ENCODE measurements at places on chromosomes 6 and 20.

DNA sequence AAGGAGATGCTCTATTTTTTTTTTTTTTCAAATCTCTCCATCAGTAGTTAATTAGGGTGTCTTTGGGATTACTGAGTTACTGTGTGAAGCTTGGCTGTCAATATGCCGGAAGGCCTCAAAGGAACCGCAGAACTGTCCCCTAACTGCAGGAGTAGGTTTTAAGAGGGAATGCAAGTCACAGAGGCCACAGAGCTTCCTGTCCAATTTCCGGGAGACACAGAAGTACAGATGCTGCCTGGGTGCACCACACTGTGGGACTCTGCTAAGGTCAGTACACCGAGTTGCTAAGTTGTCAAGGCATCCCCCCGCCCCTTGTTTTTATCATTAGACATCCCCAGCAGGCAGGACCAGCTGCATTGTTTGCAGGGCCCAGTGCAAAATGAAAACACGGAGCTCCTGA is 120.2 kb upstream of the RAB32 start:
- no peak for DNase-seq

GRCh38 chr20:38995536-38996044 is 33.4 kb downstream of the DHX35 start:
- no peak for DNase-seq

DNA sequence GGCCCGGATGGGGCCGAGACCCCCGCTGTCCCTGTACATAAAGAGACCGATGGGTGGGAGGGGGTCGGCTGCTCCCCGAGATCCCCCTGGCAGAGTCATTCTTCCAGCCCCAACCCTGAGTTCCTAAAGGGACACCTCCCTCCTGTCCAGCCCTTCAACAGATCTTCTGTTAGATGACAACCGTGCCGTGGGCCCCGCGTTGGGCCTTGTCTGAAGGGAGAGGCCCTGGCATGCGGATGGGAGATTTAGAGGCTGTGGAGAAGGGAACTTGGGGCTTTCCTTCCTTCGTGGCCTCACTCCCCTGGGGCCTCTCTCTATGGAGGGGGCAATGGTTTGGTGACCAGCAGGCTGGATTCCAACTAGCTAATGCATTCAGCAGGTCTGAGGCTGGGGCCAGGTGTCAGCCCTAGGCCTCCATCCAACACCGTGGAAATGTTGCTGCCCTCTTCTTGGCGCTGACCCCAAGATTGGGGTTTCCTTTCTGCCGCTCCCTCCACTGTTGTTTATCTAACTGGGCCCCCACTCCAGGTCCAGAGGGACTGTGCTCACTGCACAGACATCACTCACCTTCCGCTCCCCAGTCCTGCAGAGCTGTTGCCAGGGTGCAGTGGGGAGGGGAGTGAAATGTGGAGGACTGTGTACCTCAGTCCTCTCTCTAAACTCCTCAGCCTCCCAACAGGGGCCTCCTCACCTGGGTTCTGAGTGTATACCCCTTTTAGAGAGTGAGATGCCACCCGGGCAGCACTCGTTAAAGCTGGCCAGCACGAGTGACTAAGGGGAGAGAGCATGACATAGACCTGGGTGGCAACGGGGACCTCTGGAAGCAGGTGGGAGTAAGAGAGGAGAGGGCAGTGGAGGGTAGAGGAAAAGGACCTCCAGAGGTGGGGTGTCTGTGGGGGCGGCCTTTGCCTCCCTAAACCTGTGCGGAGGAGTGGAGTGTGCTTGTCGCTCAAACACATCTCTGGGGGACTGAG is 6.7 kb downstream of the TMEM151B start:
- no peak for DNase-seq

DNA sequence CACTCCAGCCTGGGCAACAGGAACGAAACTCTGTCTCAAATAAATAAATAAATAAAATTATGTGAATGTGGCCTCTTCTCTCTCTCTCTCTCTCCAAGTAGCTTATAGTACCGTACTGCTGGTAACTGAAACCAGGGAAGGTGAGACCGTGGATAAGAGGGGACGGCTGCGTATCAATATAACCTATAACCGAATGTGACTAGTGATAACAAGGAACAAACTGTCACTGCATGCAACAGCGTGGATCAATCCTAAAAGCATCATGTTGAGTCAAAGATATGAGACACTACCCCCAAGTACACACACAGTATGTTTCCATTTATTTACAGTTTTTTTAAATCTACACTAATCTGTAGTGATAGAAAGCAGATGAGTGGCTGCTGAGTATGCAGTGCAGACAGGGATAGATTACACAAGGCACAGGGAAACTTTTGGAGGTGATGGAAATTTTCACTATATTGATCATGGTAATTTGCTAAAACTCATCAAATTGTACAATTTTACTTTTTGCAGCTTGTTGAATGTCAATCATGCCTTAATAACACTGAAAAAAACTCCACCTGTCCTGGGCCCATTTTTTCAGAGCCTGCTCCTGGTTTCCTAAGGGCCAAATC is 121.4 kb upstream of the ARMC2 start:
- DNase-seq = no peak

GRCh38 chr6:169251371-169251802 is 2.3 kb downstream of the THBS2 start:
- DNase-seq = no peak

GRCh38 chr6:148580442-148580841 is 166.4 kb upstream of the UST start:
- no peak for DNase-seq

DNA sequence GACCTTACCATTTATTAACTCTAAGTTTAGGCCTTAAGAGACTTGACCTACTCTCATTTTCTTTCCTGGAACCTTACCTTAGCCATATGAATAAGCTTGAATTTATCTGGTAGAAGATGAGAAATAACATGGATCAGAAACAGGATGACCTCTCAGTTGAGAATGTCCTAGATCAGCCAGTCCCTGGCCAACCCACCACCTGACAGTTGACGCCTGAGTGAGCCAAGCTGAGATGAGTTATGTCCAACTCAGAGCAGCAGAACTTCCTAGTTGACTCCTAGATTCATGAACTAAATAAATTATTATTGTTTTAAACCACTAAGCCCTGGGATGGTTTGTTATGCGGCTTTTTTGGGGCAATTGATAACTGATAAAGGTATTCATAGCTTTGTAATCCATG is 233.0 kb upstream of the RAB32 start:
- DNase-seq = no peak

- DNase-seq = no peak
Observed at GRCh38 chr6:170098428-170099170, 192.3 kb downstream of the DLL1 start.

GRCh38 chr20:62711703-62712101 is 3.1 kb downstream of the NTSR1 start:
- DNase-seq = no peak

- no peak for DNase-seq
Observed at GRCh38 chr20:30594112-30594511, 663.4 kb upstream of the DEFB115 start.

GRCh38 chr6:153976921-153977693 is 61.9 kb upstream of the OPRM1 start:
- DNase-seq = no peak

DNA sequence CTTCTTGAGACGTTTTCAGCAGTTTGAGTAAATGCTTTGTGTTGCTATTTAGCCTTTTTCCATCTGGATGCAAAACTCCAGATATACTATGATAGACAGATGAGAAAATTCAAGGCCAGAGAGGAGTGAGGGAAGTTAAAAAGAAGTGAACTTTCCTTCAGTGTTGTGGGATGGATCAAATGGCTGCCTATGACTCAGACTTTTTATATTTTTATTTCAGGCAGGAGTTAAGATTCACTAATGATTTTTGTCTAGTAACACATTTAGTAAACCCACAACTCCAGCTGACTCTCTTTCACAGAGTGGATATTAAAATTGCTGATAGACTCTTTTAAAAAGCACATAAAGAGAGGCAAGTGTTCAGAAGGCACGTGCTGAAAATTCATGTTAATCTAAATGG is 23.2 kb upstream of the PTCHD4 start:
- no peak for DNase-seq

DNA sequence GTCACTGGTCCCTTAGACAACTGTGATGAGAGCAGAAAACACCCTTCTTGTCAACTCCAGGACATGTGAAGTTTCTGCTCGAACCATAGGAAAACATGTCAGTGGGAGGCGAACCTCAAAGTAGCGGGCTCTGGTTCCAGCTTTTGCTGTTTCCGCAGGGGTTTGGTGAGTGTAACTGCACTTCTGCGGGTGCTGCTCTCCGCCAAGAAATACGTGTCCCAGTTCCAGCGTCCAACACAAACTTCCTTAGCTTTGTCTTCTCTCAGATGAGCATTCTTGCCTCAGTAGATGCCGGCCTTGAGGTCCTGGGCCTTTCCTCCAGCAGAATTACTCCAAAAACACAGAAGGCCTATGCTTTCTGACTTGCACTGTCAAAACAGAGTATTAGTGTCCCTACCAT is 156.3 kb downstream of the FNDC1 start:
- DNase-seq = no peak

- DNase-seq = no peak
Observed at GRCh38 chr6:24922814-24923213, 12.9 kb downstream of the RIPOR2 start.

GRCh38 chr6:1560281-1561058 is 49.2 kb upstream of the FOXC1 start:
- DNase-seq = no peak

DNA sequence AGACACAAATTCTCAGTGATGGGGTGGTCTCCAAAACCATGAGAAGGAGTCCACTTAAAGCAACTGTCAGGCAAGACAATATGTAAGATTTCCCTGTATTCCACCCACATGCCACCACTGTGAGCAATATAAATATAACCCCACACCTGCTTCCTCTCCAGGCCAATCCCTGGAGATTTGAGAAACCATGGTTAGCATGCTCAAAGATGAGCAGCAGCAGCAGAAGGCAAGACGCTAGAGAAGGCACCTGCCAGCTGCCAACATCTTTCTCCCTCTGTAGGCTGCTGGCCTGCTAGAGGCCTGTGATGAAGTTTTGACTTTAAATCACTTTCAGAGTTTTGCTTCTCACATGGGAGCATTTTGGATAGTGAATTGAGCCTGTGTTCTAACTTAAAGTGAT is 7.9 kb upstream of the SOD2 start:
- no peak for DNase-seq

- DNase-seq = no peak
Observed at GRCh38 chr20:57398901-57399535, 7.8 kb downstream of the RBM38 start.

DNA sequence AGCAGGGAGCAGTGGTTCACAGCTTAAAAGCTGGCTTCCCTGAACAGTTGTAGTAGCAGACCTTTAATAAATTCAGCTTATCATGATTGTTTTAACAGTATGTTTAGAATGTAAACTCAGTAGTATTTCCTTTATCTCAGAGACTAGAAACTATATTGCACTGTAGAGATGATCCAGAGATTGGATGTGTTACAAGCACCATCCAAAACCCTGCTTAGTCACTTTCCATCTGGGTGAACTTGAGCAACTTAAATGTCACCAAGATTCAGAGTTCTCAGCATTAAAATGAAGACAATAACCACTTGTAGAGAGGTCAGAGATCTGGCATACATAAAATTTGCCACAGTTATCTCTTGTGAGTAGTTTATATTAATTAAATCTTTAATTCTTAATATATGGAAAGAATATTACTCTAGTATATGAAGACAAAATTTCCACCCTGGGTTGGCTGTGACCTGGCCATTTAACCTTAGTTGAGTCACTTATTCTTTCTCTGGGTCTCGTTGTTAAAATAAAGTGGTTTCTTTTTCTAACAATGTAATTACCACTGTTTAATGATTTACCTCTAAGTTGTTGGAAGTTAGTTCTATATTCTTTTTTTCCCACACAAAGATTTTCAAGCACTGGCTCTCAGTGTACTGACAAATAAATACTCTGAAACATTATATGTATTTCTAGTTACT is 239.2 kb upstream of the FKBP1C start:
- no peak for DNase-seq

DNA sequence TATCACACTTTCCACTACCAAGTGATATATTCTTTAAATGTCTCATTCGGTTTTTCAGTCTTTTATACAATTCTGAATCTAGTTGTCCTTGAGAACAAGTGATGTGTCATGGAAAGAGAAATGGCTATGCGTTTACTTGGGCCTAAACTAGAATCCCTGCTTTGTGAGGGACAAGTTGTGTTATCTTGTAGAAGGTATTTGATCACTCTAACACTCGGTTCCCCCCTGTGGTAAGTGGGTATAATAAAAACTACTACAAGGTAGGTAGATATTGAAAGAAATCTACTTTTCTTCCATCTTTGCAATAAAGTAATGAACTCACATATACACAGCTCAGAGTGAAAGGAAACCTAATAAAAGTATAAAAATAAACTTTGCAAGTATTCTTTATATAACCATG is 108.9 kb downstream of the MANEA start:
- DNase-seq = no peak

DNA sequence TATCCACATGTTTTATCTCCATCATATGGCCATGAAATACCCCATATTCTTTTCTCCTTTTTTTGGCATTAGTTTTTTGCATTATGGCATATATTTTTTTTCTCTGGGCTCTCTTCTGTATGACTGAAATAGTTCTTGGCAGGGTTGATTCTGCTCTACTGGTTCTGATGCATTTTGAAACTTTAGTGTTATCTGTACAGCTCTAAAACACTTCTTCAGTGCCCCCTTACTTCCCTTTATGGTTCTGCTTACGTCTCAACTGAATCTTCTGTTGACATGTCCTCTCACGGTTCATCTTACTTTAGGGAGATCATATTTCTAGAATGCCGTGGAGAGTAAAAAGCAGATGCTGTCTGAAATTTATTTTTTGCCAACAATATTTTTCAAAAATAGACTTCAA is 23.2 kb upstream of the TXNDC5 start:
- no peak for DNase-seq

DNA sequence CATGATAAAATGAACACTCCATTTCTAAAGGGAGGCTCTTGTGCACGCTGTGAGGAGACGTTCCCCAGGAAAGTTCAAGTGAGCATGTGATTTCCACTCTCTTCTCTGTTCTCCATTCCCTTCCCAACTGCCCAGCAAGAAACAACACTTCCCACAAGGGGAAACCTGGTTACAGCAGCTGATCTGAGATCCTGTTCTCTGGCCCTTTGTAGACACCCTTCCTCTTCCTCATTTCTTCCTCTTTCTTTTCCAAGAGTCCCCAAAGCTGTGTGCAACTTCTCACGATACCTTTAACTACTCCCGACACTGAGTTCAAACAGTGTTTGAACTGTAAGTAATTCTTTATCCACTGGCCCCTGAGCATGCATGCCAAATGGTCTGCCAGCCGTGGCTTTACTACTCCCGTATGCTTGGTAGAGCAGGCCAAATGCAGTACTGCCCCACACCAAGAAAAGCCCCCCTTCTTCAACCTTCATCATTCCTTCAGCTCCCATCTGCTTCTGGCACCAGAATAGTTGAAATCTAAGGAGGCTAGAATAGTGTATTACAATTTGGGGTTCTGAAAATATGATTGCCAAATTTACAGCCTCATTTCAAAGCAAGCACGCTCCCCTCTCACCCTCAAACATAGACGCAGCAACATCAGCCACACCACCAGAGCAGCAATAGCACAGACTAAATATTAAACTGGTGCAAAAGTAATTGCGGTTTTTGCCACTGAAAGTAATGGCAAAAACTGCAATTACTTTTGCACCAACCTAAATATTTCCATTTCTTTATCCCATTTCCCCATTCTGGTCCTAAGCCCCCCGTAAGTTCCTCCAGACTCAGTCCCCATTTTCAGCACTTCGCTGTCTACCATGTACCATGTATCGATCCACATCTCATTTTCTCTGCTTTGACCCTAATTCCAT is 4.3 kb downstream of the HLA-DMB start:
- peak; percentile 78 for DNase-seq

- no peak for DNase-seq
Observed at GRCh38 chr20:4441191-4441590, 280.5 kb upstream of the PRND start.

All from inflammatory macrophage treated with lipopolysaccharide for 1 hour (primary cell).